ENCODE measurements at places on chromosomes 2 and 18.

GRCh38 chr18:64993695-64994094, 757.1 kb upstream of the CDH7 start:
- no peak for DNase-seq

DNA sequence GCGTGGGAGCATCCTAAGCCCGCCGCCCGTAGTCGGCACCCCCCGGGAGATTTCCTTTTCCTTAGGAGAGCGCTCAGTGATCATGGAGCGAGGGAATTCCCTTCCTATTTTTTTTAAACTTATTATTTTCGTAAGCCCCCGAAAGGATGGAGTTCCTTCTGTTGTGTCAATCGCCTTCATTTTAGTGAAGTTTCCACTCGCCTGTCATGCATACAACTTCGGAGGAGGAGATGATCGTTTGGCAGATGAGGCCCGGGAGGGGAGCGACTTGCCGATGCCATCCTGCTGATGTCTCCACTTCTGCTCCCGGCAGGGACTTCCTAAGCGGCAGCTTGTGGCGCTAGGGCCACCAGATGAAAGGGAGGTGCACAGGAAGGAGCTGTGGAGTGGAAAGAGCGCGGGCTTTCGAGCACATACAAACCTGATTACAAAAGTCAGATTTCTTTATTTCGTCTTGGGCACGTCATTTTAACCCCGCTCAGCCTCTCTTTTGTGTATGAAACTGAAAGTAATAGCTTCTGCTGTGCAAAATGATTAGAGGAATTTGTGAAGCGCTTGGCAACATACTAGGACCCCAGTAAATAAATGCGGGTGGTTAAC, at the start of gene ADGRF3:
TSS of gene ADGRF3 (minus strand) at position 336 of the 600 bp plus-strand sequence. CDS start 555 bp downstream, outside the sequence.
- peak; percentile 84 for DNase-seq

GRCh38 chr2:144048631-144049060, 471.3 kb downstream of the ZEB2 start:
- no peak for DNase-seq

DNA sequence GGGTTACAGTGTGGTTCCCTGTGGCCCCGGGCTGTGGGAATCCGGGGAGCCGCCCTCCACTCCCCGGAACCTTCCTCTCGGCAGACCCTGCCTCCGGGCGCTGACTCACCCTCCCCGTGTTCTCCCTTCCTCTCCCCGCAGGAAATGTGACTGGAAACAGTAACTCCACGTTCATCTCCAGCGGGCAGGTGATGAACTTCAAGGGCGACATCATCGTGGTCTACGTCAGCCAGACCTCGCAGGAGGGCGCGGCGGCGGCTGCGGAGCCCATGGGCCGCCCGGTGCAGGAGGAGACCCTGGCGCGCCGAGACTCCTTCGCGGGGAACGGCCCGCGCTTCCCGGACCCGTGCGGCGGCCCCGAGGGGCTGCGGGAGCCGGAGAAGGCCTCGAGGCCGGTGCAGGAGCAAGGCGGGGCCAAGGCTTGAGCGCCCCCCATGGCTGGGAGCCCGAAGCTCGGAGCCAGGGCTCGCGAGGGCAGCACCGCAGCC, 59.5 kb downstream of the TNFRSF11A start:
- no peak for DNase-seq

- no peak for DNase-seq
These were observed 884 bp upstream of the RAPH1 start for GRCh38 chr2:203535784-203536585.

GRCh38 chr2:47271054-47272000, 116.2 kb upstream of the STPG4 start:
- no peak for DNase-seq

DNA sequence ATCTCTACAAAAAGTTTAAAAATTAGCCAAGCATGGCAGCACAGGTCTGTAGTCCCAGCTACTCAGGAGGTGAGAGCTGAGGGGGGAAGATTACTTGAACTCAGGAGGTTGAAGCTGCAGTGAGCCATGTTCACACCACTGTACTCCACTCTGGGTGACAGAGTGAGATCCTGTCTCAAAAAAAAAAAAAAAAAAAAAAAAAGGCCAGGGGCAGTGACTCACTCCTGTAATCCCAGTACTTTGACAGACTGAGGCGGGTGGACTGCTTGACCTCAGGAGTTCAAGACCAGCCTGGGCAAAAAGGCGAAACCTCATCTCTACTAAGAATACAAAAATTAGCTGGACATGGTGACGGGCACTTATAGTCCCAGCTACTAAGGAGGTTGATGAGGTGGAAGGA, 37.0 kb downstream of the PUM2 start:
- DNase-seq: no peak
